ENCODE measurements at places on chromosomes 4 and X.

- DNase-seq: no peak
Measured at GRCh38 chr4:186832906-186833305, 109.2 kb upstream of the FAT1 start.

DNA sequence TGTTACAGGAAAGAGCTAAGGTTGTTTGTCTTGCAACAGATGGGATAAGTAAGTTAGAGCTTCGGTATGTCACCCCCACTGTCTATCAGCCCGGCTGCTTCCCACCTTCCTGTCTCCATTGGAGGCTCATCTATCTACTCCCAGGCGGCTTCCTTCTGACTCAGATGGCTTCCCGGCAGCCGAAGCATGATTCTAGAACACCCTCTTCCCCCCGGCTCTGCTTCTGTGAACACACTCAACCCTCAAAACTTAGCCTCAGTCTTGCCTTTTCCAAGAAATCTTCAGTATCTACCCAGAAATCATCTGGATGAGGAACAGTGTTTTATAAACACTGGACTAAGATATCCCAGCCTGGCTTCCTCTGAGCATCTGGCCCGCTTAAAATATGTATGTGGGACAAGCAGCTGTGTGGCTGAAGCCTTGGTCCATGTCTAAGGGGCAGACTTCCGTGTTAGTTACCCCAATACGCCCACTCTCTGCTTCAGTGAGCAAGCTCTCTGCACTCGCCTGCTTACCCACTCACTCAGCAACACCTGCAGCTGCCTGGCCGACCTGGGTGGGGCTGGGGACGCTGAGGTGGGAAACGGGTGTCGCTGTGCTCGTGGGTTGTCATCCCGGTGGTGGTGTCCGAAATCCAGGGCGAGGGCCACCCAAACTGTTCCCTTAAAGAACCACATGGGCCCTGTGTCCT is 12.0 kb upstream of the SLC2A9 start:
- DNase-seq: no peak

DNA sequence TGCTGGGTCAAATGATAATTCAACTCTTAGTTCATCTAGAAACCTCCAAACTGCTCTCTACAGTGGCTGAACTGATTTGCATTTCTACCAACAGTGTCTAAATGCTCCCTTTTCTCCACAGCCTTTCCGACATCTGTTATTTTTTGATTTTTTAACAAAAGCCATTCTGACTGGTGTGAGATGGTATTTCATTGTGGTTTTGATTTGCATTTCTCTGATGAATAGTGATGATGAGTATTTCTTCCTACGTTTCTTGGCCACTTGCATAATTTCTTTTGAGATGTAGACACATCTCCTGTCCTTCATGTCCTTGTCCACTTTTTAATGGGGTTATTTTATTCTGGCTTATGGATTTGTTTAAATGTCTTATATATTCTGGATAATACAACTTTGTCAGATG is 298.2 kb upstream of the ARSJ start:
- DNase-seq: no peak

DNA sequence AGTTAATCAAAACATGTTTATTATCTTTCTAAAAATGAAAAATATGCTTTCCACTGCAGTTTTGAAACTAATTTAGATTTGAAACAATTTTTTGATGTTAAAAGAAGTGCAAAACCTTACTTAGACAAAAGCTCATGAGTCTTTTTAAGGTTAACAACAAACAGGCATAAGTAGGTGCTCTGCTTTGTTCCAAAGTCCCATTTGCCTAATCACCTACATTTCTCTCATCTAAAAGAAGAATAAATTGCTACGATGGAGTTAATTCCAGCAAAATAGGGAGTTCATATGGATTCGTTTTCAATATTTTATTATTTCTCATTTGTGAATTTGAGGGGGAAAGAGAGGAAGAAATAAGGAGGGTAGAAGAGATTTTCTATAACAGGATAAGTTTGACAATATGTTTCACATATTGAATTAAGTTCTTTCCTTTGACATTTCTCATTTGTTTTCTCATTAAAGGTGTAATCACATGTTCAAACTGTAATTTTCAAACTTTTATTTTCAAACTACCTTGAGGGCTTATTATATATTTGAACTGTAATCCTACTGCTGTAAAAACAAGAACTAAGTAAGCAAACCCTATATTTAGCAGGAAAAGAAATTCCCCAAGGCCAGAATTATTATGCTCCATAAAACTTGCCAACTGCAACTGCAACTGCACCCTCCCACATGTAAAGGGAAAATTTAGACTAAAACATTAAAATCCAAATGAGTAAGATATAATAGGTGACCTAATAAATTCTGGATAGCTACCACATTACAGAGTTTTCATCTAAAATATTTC is 9.6 kb upstream of the SLC39A8 start:
- DNase-seq: no peak

DNA sequence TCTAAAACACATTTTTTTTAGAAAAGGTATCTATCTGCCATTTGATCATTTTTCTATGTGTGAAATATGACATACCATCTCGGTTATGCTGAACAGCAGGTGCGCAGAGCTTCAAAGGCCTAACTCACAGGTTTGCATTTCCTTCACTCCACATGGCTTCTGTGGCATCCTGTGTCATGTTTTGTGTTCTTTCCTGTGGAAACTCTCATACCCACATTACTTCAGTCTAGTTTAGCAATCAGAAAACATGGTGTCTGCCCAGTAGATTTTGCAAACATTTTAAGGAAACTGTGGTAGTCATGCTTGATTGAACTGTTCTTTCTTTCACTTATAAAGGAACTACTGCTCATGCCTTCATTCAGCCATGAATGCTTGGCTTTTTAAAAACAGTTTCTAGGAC is 11.3 kb upstream of the ARAP2 start:
- peak; percentile 62 for DNase-seq

DNA sequence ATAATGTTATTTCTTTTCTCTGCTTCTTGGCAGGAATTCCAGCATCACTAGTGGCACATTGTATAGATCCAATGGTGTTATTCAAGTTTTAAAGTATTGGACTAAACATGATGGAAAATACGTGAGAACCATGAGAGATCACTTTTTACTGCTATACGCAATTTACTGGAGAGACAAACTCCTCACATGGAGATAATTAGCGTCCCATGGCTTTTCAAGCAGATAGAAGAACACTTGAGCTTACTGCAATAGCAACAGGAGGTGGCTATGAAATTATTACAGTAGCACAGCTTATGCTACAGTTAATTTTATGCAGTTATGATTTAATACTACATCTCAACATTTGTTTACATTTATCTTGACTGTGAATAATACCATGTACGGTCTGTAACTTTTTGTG is 11.9 kb upstream of the TMEM185A start:
- DNase-seq: no peak

DNA sequence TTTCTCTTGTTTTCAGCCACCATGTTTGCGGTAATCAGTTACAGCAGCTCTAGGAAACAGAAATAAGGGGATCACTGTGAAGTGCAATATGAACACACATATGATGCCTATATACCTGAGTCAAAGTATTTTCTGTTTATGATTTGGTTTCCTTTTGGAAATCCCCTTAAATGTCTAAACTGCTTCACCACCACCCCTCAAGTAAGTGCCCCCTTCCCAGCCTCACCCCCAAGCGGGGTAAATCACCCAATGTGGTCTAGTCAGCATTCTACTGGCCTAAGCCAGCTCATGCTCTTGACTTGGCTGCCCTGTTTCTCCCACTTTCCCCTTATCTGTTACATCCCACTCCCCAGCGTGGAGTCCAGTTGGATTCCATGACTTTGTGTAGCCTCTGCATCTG is 176.5 kb downstream of the QDPR start:
- no peak for DNase-seq

DNA sequence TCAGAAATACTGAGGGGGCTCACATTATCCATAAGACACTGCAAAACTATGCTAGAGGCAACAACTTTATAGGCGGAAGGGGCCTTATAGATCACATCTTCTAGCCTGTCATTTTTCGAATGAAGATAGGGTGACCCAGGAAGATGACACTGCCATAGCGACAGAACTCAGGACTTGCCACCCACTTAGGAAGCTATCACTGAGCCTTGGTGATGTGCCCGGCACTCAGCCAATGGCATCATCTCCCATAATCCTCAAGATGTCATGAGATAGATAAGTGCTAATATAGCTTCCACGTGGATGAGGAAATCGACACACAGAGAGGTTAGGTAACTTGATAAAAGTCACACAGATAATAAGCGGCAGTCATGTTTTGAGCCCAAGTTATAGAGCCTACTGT is 346.6 kb downstream of the DHX15 start:
- no peak for DNase-seq

GRCh38 chr4:144355811-144356757 is 215.6 kb upstream of the GYPA start:
- DNase-seq: peak; percentile 38

GRCh38 chr4:113979905-113980615 is 613 bp upstream of the ARSJ start:
- no peak for DNase-seq

- DNase-seq: no peak
Measured at GRCh38 chrX:21354725-21355124, 19.5 kb upstream of the CNKSR2 start.

GRCh38 chr4:2925931-2926860 is 37.0 kb downstream of the NOP14 start:
- no peak for DNase-seq

GRCh38 chrX:64427281-64427680 is 32.0 kb upstream of the MTMR8 start:
- DNase-seq: no peak

- DNase-seq: no peak
Measured at GRCh38 chr4:30863021-30863420, 142.9 kb downstream of the PCDH7 start.

GRCh38 chrX:106899841-106900240 is 3.3 kb downstream of the RIPPLY1 start:
- DNase-seq: no peak

DNA sequence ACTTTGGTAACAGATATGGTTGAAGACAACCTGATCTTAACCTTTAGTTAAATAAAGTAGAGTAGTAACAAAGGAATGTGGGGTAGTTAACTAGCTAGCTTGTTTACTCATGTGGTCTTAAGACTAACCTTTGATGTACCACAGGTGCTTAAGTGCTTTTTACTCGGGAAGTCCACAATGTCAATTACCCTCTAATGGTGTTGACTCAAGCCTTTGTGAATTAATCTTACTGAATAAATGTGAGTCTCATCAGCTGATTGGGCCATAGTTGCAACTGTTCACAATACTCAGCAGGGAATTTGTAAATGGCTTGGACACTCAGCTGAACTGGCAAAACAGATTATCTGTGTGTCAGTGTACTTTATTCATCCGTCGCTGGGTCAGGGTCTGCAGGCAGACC is 119.0 kb upstream of the UGT8 start:
- no peak for DNase-seq

DNA sequence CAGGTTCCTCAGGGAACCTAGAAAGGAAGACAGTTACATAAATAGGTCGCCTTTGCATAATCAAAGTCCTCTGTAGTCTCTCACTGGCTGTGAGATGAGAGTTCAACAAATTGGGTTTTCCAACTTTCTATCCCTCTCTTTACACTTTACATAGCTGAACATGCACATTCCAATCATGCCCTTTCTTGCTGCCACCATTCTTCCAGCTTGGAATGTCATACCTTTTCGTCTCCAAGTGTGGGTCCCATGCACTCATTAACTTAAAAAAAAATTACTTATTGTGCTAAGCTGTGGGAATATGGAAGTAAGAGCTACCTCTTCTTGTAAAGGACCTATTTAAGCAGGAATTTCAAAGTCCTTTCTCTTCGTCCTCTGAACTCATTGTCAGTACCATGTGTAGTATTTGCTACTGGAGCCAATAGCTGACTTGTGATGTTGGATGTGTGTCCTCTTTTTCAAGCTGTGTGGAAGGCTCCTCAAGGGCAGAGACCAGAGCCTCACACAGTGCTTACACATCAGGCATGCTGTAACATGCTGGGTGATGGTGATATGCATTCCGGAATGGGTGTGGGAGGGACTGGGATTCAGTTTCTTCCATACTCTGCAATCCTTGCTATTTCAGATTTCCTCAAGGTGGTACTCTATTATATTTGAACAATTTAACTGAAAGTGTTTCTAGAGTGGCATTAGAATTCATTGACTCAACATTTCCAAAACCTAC is 7.1 kb downstream of the ENOPH1 start:
- DNase-seq: no peak

DNA sequence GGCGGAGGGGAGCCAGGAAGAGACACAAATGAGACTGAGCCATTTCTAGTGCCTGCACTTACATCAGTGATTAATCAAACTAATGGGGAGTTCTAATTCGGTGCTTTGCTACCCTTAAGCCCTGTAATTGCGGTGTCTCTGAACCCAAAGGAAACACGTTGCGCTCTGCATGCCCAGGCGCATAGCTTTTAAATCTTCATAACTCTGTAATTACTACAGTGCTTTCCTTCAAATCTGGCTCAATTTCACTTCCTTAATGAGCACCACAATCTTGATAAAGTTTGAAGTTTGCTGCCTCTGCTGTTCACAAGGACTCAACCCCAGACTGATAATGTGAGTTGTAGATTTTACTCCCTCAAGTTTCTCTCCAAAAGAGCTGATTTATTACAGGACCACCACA is 5.7 kb upstream of the NHS start:
- no peak for DNase-seq

- DNase-seq: no peak
Measured at GRCh38 chr4:59936566-59936965, 1263.6 kb upstream of the ADGRL3 start.

- DNase-seq: no peak
Measured at GRCh38 chr4:70681704-70682103, 6.6 kb upstream of the UTP3 start.

DNA sequence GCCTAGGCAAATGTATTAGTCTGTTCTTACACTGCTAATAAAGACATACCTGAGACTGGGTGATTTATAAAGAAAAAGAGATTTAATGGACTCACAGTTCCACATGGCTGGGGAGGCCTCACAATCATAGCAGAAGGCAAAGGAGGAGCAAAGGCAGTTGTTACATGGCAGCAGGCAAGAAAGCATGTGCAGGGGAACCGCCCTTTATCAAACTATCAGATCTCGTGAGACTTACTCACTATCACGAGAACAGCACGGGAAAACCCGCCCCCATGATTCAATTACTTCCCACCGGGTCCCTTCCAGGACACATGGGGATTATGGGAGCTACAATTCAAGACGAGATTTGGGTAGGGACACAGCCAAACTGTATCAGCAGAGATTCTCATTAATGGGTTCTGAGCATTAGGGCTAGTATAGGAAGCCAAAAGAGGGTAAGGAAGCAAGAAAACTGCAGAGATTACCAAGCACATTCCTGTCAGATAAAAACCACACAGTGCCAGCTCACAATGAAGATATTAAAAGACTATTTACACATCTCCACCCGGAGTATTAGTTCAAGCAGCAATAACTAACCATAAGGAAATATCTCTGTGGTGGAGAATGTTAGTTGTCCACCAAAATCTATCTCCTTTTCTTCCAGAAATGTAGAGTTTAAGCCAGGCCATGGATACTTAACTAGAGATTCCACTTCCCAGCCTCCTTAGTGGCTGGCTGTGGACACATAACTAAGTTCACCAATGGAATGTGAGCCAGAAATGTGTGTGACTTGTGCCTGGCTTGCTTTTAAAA is 61.2 kb upstream of the HOPX start:
- DNase-seq: no peak
